Renal pelvis (tissue), 12 donors: ENCODE measurements at places on chromosomes 3 and 15. TPM values are rescaled to one million over a fixed set of nuclear protein-coding genes. Genes with fewer than 3 reads are reported as not detected.
A peak's percentile ranks its signal among the peaks of the same experiment; 100 is the strongest.

- no peak for DNase-seq
Measured at GRCh38 chr3:149018247-149018646, 26.9 kb downstream of the GYG1 start.

DNA sequence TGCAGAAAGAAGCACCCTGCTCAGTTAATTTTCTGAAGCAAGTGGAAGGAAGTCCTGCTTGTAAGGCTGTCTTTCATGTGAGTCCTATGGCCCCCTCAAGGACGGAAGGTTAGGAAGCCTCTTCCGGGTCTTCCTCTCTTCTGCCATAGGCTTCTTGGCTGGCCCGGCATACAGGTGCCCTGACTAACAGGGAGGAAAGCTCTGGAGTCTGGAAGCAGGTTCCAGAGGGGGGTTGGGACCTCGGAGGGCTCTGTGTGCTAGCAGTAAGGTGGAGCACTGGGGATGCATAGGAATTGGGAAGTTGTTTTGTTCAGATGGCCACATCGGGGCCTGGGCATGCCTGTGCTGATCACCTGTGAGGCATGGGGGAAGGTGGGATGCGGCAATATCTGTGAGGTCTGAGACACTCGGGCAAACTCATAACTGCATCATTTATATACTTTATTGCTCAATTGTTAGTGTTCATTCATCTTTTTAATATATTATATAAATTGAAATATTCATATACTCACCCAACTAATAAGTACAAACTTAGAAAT, 49.6 kb downstream of the TRAK1 start:
- no peak for DNase-seq

NDUFAF3 gene
- 65.8 TPM for polyA plus RNA-seq

- DNase-seq = no peak
Measured at GRCh38 chr15:58377193-58377592, 54.6 kb upstream of the LIPC start.

GRCh38 chr3:36373084-36373483, 7.2 kb upstream of the STAC start:
- no peak for DNase-seq

GRCh38 chr15:73081321-73081958, 29.2 kb downstream of the NEO1 start:
- peak; percentile 56 for DNase-seq

GRCh38 chr15:37880009-37880834, 54.2 kb upstream of the TMCO5A start:
- peak; percentile 66 for DNase-seq

GRCh38 chr3:155231792-155232191, 61.7 kb downstream of the STRIT1 start:
- DNase-seq = no peak

RFT1 gene
- polyA plus RNA-seq = 28.1 TPM

DNA sequence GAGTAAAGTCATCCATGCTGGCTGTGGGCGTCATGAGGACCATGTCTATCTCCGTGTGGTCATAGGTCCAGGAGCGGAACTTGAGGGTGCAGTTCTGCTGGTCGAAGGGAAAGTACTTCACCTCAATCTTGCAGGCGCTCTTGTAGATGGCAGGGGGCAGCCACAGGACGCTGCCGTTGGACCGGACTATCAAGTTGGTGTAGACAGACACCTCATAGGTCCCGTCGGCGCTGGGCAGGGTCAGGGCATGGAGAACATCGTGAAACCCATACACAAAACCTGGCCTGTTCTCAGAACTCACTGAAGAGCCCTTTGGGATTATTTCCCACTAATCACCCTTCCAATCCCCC, 8.9 kb upstream of the CHRNA3 start:
- DNase-seq = no peak

DNA sequence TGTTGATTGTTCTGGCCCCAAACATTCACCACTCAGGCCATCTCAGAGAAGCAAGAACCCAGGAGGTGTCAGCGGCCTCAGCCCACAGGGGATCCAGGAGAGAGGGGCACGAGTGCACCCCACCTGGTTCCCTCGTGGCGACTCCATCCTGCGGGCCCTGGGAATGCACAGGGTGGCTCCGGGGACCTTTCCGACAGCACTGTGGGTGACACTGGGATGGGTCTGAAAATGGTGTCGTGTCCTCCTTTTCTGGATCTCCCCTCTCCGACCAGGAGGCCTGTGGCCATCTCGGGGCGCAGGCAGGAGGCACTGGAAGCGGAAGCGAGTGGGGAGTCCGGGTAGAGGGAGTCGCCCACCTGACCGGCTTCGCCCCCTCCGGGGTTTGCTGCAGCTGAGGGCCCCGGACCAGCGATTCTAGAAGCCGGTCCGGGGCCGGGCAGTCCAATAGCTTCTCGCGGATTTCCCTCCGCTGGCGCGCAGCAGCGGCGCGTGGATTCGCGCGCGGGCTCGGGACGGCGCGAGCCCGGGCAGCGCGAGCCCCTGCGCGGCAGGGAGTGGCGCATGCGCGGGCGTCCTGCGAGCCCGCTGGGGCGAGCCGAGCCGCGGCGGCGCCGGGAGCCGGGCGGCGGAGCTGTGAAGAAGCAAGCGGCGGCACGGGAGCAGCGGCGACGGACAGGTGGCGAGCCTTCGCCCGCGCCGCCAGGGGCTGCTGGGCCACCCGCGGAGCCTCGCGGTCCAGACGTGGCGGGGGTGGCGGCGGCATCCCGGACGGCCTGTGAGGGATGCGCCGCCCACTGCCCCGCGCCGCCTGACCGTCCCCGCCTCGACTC, at the start of gene DOCK3:
TSS of gene DOCK3 (plus strand) at position 579 of the 830 bp plus-strand sequence. CDS start 337 bp downstream, outside the sequence.
- peak; percentile 52 for DNase-seq

GRCh38 chr15:85955501-85956391, 123.9 kb upstream of the AGBL1 start:
- DNase-seq = no peak

DNA sequence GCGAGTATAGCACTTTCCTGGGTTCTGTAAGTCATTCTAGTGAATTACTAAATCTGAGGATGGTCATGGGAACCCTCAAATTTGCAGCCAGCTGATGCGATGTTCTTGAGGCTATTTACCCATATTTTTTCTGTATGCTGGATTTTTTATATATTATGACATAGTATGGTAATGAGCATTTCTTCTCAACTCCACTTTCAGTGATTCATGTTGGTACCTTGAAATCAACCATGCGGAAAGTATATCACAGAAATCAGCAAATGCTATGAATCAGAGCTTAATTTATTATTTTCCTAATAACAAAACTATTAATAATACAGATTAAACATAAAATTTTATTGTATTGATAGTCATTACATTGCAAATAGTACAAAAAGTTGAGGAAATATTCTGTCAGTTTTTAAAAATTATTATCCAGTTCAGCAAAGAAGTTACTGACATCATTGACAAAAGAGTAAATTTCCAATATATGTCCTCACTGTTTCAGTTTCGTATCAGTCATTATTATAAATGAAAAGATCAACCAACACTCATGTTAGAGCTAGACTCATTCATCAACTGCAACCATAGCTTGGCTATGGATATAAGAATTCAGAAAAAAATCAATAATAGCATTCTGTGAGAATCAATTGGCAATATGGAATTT, 164.3 kb upstream of the SETMAR start:
- no peak for DNase-seq

- DNase-seq = no peak
Measured at GRCh38 chr3:18656410-18656809, 231.3 kb upstream of the SATB1 start.

GRCh38 chr3:79881431-79881830, 113.6 kb upstream of the ROBO1 start:
- no peak for DNase-seq

DNA sequence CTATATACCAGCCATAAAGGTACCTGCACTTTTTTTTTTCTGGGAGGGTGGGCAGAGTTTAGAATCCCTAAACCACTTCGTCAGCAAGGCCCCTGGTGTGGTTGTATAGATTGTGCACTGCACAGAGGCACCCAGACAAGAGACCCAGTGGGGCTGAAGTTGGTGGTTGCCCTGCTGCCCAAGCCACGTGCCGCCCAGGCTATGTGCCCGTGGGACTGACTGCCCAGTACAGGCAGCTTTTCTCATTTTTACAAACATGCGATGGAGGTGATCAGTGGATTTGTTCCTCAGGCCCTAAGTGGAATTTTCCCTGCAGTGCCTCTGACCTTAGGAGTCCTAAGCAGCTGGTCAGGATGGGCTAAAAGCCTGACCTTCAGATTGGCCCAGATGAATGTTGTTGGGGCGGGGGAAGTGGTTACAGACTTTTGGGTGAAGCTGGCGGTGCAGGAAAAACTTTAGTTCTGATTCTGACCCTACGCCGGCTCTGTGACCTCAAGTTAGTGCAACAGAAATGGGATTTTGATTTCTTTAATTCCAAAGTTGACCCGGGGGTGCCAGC, 34.9 kb upstream of the LIMD1 start:
- no peak for DNase-seq

DNA sequence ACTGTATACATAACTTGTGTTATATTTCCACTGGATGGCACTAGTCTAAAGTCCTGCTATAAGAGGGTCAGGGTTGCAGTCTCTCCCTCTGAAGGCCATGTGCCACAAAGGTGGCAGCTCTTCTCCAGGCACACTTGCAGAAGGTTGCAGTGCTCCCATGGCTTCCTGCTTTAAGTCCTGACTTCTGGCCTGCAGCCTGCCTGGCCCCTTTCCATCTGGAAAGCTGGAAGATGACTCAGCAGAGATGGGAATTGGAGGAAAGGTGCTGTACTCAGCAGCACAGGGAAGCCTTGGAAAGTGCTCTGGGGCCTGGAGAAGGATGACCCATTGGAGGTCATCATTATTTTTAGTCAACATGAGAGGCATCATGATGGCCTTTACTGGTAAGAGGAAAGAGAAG, 40.9 kb upstream of the MRPL3 start:
- DNase-seq = no peak

GRCh38 chr15:22257047-22258008, 177.0 kb downstream of the OR4M2 start:
- DNase-seq = no peak

- no peak for DNase-seq
Measured at GRCh38 chr3:94066506-94067500, 3.9 kb downstream of the NSUN3 start.

GRCh38 chr3:189158034-189158433, 13.7 kb upstream of the TPRG1 start:
- no peak for DNase-seq

DNA sequence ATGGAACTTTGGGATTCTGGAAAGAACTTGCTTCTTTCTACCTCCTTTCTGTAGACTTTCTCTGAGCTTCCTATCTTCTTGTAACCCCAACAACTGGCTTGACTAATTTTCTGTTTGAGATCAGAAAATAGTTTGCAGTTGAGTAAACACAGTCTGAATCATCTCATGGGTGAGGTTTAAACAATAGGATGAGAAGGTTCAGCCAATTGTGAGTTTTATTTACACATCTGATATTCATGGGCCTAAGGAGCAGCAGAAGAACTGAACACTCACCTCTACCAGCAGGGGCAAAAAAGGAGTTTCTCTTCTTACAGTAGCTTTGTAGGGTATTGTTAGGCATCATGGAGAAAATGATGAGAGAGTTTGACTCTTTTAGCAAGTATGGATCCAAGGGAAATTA, 54.2 kb downstream of the DTWD1 start:
- DNase-seq = no peak

DNA sequence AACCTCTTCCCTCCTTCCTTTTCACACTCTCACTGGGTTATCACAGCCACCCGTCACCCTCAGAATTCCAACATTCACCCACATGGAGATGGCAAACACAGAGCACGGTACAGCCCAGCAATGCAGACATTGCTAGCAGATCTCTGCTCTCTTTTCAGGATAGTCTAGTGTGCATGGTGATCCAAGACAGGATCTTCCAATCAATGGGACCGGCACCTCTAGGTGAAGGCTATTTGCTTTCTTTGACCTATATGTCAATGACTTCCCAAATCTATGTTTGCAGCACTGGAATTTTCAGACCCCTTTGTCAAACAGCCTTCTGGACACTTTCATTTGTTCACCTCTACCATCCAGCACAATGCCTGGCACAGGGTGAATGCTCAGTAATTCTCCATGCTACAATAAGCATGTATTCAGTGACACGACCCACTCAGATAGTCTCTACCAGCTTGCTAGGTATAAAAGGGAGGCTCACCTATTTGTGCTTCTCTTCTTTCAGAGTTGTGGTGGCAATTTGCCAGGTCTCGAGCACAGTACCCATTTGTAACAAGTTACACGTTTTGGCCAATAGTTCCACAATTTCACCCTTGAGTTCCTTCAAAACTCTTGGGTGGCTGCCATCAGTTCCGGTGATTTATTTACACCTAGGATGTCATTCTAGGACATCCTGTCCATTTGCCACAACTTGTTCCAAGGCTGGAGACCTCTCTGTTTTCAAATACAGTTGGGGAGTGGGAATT, 279.1 kb upstream of the ICE2 start:
- DNase-seq = no peak

GRCh38 chr3:23961066-23961465, 16.0 kb downstream of the NR1D2 start:
- DNase-seq = no peak

GRCh38 chr15:51448622-51449399, 107.4 kb downstream of the GLDN start:
- DNase-seq = no peak

TMEM207 gene
- polyA plus RNA-seq = 20.3 TPM

CASR gene
- polyA plus RNA-seq = 30.7 TPM

KNL1 gene
- 21.5 TPM for polyA plus RNA-seq

DNA sequence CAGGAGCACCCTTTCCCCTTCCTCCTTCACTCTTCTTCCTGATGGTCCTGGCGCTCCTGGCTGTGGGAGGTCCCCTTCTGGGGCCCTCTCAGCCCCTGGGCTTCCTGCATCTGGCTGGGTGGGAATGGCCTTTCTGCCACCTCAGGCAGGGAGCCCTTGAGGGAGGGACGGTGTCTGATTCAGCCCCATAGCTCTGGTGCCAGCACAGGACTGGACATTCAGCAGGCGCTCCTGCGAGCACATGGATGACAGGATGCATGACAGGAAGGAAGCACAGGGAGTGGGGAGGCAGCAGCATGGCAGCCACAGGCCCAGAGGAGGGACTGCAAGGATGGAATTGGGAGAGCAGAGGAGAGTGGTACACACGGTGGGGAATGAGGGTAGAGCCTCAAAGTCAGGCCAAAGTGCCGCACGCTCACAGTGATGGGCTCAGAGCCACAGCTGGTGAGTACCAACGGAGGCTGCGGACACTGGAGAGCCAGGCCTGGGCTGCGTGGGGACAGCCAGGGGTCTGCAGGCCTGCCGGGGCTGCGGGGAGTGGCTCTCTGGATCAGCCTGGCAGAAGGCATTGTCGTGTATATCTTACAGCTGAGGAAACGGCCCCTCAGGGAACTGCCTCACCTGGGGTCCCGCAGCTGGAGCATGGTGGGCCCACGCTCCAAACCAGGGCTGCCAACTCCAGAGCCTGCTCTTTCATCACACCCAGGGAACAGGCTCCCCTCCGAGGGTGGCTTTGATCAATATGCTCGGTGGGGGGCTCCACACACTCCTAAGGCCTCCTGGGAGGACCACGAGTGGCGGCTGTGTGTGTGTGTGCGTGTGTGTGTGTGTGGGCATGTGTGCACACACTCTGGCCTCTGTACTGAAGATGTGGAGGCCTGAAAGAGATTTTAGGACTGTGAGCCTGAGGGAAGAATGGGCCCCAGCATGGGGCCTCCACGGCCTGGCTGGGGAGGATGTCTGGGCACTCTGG, 51.4 kb upstream of the CTSH start:
- no peak for DNase-seq

GOLGA6A gene
- not detected for polyA plus RNA-seq
